Sciatic nerve (tissue), 2 donors: ENCODE measurements at places on chromosomes 6 and 20. TPM values are rescaled to one million over a fixed set of nuclear protein-coding genes. Genes with fewer than 3 reads are reported as not detected.

DNA sequence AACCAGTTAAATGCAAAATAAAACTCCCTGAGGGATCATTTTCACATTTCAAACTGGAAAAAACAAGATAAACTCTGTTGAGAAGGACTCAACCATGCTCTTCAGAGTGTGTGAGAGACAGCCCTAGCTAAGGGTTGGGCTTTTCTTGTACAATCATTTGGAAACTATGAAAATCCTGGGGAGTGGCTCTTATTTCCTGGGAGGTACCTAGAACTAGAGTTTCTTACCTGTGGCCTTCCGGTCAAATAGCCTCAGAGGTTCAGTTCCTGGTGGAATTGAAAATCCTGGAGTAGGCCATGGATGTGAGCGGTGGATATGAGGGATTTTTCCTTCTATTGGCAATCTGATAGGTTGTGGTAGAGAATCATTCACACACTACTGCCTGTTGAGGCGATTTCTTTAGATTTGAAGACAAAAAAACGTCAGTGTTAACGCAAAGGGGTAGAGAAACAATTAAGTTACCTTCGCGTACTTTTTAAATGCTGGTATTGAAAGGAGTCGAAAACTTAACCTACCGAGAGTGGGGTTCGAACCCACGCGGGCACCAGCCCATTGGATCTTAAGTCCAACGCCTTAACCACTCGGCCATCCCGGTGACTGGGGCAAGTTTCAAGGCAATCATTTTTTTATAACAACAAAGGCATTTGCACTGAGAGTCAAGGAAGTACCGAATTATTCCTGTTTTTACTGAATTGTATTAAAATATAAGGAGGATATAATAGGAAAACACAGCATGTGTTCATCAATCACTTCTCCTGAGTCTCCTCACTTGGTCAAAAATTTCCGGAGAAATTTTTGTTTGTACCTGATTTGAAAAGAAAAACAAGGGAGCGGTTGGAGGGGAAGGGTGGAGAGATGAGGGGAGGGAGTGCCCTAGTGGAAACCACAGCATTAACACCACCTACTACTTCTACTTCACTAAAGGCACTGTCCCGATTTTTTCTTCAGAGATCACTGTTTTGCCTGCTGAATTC is 191.3 kb downstream of the OR2B2 start:
- DNase-seq: no peak

GRCh38 chr20:46011631-46012482 is 3.1 kb downstream of the MMP9 start:
- DNase-seq: peak; percentile 73

- DNase-seq: no peak
Observed at GRCh38 chr6:13248053-13248452, 80.3 kb downstream of the TBC1D7 start.

DNA sequence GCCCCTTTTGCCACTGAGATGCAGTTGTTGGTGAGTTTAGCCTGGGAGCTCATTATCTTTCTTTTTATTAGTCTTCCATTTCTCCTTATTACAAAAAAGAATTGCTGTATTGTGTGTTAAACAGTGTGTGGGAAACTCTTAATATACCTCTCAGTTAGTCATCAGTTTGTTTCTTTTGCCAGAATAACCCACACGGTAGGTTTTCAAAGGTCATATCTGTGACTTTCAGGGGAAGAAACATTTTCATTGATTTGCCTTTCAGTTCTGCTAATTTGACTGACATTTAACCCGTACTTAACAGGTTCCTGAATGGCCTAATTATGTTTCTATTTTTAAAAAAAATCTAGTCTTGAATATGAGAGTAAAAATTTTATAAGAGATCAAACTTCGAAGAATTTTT is 145.3 kb downstream of the KHDC1L start:
- DNase-seq: no peak

DNA sequence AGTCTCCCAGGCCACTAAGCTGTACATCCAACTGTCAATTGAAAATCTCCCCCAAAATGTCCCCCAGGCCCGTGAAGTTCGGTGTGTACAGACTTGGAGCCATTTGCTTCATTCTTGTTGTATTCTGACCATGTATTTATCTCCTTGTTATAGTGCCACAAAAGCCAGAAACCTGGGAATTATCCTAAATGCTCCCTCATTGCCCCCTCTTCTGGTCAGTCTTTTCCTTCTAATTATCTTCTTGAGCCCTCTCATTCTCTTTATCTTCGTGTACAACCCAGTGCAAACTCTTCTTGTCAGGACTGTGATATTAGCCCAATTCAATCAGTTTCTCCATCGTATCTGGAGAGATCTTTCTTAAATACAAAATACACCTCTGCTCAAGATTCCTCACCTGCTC is 64.7 kb downstream of the RFX6 start:
- no peak for DNase-seq

The SLC17A3 gene
- not detected for total RNA-seq
